ENCODE measurements at places on chromosomes 5 and 9.
A peak's percentile ranks its signal among the peaks of the same experiment; 100 is the strongest.

DNA sequence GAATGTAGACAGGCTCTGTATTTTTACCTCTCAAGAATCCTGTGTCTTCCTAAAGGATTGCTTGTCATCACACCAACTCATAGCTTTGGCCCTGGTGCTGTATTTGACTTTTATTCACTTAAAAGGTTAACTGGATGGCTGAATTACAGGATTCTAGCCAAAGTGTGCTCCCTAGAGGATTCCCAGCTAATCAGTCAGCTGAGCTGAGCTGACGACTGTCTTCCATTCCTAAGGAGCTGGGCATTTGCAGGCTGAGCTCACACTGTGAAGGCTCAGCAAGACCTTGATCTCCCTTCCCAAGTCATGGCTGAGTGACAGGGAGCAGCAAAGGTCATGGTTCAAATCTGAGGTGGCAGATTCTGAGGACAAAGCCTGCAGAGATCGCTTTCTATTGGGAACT lies 59.0 kb upstream of the PALM2AKAP2 start:
- no peak for DNase-seq

- DNase-seq: no peak
These were observed 18.9 kb upstream of the NTNG2 start for GRCh38 chr9:132142924-132143323.

GRCh38 chr9:70398145-70398556 lies 16.3 kb downstream of the KLF9 start:
- no peak for DNase-seq

DNA sequence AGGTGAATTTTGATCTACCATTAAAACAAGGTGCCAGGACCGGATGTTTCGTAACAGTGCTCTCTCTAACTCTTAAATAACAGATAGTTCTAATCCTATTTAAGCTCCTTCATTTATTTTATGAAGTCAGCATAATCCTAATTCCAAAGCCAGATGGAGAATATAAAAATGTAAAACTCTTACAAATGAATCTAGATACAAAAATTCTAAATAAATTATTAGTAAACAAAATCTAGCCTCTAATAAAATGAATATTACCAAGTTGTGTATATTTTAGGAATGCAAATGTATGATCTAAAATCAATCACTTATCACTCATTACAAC lies 32.4 kb upstream of the IL33 start:
- no peak for DNase-seq

DNA sequence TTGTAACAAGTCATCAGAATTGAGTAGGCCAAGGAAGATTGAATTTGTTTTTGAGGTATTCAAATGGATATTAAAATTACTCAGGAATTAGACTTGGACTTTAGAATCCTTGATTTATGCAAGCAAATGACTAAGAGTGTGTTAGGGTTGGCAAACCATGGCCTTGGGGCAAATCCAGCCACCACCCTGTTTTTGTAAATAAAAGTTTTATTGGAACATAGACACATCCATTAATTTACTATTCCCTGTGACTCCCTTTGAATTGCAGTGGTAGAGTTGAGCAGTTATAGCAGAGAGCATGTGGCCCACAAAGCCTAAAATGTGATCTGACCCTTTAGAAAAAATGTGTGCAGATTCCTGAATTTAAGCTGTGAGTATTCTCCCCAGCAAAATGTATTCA lies 115.6 kb downstream of the WDR70 start:
- no peak for DNase-seq

GRCh38 chr9:121814594-121814993 lies 163.2 kb downstream of the DAB2IP start:
- DNase-seq: no peak

- no peak for DNase-seq
These were observed 60.2 kb downstream of the NEURL1B start for GRCh38 chr5:172701291-172701656.

DNA sequence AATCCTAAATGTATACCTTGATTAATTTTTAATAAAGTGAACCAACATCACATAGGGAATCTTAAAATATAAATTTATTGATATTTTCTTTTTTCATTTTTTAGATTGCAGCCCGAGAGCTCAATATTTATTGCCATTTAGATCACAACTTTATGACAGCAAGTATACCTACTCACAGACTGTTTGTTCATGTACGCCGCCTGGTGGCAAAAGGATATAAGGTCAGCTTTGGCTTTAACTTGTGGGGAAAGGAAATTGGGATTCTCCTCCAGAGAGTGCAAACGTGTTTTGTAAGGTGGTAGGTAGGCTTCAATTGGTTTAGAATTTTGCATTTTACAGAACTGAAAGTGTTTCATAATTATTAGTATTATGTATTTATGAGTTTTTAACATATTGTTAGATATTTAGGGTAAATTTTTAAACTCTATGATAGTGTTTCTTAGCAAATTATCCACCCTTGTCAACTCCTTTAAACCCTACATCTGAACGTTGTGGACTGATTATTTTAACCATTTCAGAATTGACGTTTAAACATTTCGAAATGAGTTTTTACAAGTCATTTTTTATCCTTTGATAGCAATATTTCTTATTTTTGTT lies 17.5 kb upstream of the DHFR start:
- DNase-seq: peak; percentile 25

DNA sequence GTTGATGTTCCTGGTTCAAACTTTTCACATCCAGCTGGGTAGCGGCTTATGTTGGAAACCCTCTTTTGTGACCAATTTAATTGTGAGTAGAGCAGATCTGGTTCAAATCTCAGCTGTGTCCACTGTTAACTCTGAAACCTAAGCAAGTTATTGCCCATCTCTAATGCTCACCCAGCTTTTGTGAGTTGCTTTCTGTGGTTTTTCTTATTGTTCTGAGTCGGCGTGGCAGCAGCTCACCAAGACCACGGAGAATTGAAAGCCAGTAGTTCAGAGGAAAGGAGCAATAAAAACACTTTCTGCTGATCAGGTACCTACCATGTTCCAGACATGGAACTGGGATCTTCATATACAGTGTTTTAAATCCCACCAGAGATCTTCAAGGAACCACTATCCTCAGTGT lies 114.4 kb downstream of the DOCK2 start:
- no peak for DNase-seq

DNA sequence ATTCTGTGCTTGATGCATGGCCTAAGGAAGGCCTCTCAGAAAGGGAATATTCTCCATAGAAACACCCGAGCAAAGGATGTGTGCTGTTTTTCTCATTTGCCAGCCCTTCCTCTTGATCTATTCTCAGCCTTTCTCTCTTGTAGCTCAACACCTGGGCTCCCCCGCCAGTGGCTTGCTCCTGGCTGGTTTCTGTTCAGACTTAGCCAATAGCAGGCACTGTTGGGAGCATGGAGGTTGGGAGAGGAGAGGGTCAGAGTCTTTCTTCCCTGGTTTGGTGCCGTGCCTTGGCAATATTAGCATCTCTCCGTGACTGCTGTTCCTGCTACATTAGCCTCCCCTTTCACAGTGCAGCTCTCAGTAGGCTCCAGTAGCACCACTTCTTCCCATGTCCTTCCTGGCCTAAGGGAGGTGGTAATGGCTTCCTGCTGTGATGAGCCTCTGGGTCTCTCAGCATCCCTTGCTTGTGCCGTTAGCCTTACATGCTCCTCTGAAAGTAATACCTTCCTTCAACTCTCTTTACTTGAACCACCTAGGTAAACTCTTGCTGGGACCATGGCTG lies 269.7 kb upstream of the GAS1 start:
- no peak for DNase-seq

DNA sequence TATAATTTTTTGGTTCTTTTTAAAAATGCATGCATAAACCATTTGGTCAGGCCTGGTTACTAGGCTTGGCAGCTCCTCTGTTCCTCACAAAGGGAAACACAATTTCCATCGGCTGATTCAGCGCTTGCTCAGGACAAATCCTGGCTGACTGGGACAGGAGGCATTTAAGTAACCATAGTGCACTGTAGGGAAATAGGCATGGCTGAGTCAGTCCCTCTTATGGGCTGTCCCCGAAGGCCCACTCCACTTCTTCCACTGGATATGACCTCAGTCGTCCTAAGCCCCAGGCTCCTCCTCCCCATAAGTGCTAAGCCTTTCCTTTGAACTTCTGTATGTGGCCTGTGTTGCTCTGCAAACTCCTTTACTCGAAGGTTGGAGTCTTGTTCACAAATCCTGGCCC lies 71.2 kb upstream of the GLIS3 start:
- DNase-seq: no peak

GRCh38 chr9:6382681-6383080 lies 30.3 kb upstream of the UHRF2 start:
- DNase-seq: no peak

- no peak for DNase-seq
These were observed 14.7 kb upstream of the SARDH start for GRCh38 chr9:133752739-133753446.

DNA sequence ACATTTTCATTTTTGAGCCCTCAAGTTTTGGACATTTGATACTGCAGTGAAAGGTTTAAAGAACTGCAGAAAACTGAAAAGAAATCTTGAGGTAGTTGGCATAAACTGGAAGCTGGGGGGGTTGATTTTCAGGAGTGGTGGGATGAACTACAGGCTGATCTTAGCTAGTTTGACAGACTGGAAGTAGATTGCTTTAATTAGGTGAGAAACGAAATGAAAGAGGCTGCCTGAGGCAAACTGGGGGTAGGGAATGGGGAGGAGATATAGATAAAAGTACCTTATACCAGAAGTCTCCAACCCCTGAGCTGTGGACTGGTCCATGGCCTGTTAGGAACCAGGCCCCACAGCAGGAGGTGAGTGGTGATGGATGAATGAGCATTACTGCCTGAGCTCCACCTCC lies 101.4 kb upstream of the SPEF2 start:
- DNase-seq: no peak

GRCh38 chr9:34417734-34418133 lies 40.6 kb downstream of the FAM219A start:
- DNase-seq: no peak

DNA sequence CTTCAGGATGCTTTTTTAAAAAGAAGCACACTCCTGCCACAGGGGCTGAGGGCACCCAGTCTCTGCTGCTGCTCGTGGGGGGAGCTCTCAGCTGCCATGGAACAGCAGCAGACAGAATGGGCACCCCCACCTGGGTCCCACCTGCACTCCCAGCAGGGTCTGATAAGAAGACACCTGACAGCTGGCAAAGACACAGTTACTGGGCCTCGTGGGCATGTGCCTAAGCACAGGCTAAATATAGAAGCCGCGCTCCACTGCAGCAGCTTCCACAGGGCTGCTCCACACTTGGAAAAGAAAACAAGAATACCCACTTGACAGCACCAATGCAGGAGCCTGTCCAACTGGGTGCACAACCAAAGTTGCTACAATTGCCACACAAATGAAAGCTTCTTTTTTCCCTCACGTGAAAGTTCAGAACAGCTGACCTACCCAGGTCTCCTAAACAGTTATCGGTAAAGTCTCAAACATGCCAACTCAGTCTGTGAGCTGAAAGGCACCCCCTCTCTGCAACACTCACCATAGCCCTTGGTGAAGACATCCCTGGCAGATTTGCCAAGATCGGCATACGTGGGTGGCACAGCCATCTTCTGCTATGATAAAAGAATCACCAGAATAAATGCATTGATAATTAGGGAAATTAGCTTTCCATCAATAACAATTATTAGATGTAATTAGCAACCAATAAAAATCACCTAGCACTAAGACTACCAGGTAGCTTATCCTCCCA lies 12.2 kb downstream of the VDAC1 start:
- no peak for DNase-seq

DNA sequence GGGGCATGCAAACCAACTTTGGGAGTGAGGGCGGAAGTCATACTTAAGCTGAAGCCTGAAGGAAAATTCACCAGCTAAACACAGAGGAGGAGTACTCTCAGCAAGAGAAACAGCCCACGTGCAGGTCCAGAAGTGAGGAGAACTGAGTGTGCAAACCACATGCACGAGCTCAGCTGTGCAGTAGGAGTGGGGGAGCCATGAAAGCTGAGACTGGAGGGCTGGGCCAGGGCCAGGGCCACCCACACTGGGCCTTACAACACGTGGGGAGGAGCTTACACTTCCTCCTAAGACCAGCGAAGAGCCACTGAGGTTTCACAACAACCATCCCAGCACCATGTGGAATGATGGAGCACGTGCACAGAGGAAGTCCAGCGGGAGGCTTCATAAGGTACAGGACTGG lies 9.3 kb upstream of the WWC1 start:
- no peak for DNase-seq

DNA sequence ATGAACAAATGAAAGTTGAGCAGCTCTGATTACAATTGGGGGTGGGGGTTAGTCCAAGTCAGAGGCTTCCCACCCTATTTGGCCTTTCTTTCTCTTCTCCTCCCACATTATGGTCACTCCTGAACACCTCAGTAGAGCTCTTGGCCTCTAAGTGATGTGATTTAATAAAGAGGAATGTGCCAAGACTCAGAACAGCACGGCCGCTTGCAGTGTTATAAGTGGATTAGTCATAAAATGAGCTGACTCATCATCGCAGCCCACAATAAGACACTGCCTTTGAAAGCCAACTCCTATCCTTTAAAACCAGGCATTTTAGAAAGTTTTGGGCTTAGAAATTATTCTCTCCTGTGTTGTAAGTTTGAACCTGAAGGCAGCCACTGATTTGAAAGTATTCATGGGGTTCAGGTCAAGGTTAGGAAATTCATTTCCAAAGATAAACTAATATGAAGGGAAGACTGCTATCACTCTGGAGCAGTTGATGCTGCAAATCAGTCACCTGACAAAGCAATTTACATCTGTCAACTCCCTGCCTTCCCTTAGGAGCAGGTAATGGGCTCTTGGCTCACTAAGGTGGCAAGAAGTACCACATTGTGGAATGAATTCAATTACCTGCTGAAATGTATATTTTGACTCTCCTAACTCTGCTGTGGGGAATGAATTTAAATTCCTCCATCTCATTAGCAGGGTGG lies 283.6 kb upstream of the NMUR2 start:
- DNase-seq: no peak

- DNase-seq: no peak
These were observed 439.0 kb upstream of the MPDZ start for GRCh38 chr9:13718539-13718938.

DNA sequence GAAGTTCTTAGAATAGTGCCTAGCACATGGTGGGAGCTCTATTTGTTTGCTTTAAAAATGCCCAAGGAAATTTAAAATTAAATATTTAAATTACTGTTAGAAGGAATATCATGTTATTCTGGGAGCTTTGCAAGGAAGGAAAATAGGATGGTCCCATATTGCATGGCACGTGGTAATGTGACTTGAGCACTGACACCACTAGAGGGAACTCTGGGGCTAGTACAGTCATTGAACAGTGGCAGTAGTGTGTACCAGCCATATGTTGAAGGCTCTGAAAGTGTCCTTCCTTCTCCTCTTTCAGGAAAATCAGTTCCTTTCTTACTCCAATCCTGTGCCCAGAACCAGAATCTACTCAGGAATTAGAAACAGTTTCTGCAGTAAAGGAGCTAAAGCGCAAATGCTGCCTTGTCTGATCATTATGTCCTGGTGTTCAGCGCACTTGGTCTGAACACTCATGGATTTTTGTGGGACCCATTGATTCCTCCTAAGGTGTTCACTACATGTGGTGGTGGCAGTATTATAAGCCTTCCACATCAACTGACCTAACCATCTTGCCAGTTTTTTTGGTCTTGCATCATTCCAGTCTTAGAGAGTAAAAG lies 54.1 kb downstream of the GDA start:
- DNase-seq: no peak
